ENCODE measurements at places on chromosomes 3 and 15.

- DNase-seq = no peak
Measured at GRCh38 chr3:151327571-151328198, 1.7 kb downstream of the P2RY13 start.

DNA sequence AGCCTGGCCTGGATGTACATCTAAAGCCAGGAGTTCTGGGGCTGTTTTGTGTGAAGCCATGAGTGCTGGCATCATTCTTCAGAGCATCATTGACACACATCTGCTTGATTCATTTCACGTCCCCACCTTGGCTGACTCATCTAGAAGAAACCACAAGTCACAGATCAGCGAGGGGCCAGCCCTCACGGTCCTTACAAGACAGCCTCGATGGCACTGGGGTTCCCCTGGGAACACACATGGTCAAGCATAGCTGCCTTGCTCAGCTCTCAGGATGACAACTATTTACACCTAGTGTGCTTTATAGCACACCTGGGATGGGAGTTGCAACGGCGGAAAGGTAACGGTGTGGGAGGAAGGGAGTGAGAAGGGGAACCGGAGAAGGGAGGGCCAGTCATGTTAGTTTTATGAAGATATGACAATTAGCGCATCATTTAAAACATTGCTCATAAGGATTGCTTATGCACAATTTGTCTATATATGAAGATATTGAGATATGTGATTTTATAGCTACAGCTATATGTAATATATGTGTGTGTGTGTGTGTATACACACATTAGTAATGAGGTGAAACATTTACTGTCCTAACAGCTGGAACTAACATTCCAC is 227.1 kb downstream of the RPLP1 start:
- DNase-seq = no peak

DNA sequence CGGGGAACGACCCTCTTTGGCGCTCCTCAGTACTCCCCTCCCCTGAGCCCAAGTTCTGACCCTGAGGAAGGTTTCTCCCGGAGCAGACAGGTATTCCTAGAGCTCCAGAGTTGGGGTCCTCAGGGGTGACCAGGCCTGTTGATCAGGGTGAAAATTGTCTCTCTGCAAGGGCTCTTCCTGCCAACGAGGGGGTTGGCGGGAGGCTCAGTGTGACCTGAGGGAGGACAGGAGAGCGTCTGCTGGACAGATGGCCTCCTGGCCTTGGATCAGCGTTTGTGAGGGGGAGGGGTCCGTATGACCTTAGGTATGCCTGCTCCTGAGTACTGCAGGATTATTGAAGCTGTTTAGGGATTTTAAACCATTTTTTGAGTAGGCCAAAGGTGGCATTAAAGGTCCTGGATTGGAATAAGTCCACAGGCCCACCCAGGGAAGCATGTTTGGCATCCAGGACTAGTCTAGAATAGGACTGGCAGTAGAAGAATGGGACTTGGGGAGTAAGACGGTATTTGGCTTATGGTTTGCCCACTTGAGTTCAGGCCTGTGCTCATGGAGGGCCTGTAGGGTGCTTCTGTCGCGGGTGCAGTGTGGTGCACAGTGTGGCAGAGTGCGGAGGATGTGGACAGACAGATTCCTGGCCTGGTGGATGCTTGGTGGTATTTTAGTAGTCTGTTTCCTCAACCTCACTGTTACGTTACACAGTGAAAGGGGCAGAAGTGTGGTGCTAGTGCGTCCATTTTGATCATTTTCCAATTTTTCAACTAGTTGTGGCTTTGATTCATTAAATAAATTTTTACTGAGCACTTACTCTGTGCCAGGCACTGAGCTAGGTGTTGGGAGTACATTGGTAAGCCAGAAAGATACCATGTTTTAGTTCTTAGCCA is 959 bp downstream of the ZNF592 start:
- no peak for DNase-seq

DNA sequence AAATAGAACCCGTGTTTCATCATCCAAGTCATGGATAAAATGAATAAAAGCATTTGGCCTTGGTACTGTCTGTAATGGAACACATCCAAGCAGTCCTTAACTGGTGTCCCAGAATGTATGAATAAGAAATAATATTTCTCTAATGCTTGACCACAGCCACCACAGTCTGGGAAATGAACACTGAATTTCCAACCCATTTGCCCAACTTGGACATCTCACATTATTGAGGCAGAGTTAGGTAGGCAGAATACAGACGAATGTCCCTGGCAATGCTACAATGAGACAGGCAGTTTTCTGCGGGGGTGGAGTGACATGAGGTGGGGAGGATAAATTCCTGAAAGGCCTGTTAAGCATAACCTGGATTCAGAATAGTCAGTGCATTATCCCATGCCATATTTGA is 245.7 kb downstream of the ZIC1 start:
- no peak for DNase-seq

GRCh38 chr3:56796202-56796601 is 5.5 kb downstream of the ARHGEF3 start:
- no peak for DNase-seq

DNA sequence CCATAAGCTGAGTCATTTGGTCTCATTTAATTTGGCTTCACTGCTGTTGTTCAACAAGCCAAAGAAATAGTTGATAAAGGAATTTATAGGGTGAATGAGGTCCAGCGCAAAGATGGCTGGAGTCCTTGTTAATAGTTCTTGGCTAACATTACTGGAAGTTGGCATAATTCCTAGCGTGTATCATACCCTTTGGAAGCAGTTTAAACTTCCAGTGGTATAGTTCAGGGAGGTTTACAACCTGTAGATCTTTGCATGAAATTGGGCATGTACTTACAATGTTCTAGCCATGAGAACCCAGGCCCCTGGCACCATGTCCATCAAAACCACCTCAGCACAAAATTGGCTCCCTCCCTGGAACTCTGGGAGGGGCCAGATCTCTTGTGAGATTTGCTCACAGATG is 380.8 kb downstream of the LRTM1 start:
- no peak for DNase-seq

GRCh38 chr3:133938770-133939462 is 43.2 kb upstream of the RAB6B start:
- no peak for DNase-seq

DNA sequence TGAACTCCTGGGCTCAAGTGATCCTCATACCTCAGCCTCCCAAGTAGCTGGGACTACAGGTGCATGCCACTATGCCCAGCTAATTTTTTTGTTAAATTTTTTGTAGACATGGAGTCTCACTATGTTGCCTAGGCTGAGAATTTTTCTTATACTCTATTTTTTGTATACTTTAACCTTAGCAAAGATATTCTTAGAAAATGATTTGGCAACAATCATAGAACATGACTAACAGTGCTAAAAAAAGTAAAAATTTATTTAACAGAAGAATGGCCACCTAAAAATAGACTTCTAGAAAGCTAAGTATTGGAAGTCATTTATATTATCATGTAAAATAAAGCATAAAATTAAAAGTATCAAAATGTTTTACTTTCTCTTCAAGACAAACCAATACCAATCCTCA is 322.3 kb downstream of the PLCL2 start:
- DNase-seq = no peak

DNA sequence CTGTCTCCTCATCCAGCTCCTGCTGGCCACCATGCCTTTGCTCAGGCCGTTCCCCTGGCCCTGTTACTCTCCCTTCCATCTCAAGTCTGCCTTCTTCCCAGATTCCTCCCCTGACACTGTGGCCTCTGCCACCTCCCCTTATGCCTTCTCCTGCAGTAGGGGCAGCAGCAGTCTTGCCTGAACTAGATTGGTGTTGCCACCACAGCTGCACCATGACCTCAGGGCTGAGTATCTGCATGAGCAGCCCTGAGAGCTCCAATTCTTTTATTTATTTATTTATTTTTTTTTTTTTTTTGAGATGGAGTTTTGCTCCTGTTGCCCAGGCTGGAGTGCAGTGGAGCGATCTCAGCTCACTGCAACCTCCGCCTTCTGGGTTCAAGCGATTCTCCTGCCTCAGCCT is 13.8 kb upstream of the CAMP start:
- no peak for DNase-seq

- no peak for DNase-seq
Measured at GRCh38 chr3:196662033-196662432, 22.5 kb downstream of the NRROS start.

DNA sequence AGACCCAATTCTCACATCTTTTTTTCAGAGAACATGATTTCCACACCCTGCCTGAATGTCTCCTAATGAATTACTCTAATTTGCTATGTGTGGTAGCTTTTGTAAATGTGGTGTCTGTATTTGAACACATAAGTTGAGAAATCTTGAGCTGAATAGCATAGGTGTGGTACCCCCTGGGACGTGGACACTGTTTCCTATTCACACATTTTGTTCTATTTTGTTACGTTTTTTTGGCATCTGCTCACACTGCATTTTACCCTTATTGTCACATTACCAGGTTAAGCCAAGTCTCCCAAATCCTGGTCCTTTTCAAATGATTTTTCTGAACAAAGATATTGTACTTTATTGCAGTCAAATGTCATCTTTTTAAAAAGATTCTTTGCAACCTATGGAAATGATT is 6.8 kb upstream of the MAPK6 start:
- DNase-seq = no peak

- no peak for DNase-seq
Measured at GRCh38 chr3:149368674-149369497, 8.6 kb downstream of the TM4SF1 start.

DNA sequence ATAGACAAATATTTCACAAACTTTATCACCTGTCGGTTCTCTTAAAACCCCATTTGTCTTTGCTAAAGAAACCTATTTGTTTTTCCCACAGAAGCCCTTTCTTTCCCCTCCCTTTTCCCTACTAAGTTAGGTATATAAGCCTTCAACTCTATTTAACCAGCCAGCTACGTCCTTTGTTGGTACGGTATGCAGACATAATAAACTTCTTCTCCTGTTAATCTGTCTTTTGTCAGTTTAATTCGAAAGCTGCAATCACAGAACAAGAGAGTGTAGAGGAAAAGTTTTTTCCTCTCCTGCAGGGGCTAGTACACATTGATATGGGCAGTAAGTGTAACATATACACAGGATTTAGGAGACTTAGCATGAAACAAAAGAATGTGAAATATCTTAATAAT is 21.9 kb upstream of the C15orf39 start:
- no peak for DNase-seq

- no peak for DNase-seq
Measured at GRCh38 chr3:107461721-107462120, 61.0 kb upstream of the BBX start.

DNA sequence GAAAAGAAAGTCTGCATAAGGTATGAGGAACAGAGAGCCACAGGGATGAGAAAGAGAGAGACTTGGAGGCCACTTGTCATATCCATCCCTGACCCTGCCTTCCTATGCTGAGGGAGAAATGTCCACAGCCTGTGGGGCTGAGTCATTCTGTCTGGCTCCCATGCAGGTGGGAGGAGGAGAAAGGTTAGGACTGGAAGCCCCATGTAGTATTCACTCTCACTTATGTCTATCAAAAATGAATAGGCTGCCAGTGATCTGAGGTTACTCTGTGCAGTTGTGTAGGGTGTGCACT is 71.3 kb downstream of the RAB11A start:
- no peak for DNase-seq

GRCh38 chr15:40372981-40373380 is 9.5 kb upstream of the KNSTRN start:
- DNase-seq = no peak

DNA sequence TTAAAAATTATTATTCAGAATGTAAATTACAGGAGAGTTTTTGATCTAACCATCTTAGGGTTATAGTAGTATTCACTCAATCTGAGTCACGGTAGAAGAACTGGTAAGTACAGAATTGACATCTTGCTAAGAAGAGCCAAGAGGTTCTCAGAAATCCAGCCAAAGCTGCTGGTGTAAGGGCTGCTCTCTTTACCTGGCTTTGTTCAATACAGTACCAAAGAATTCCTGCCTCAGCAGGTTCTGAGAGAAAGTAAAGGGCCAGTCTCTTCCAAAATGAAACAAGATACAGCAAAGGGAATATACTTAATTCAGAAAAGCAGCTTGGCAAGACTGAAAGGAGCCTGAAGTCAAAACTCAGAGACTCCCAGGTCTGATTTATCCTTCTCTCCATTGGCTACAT is 193.1 kb downstream of the TNIK start:
- DNase-seq = no peak

DNA sequence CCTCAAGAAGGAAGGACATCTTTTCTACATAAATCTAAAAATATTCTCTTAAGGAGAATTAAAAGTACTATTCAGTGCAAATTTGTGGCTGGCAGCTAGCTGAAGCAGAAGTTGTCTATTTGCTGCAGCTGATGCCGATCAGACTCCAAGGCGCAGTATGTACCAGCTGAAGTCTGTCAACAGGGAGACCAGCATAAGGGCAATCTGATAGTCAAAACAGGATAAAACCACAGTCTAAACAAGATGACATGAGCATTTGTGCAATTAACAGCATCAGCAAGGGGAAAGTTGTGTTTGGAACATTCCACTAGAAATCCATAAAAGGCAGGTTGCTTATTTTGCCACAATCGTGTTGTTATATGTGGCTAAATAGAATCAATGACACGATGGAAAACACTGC is 198.2 kb upstream of the ROBO2 start:
- no peak for DNase-seq

GRCh38 chr15:44066211-44066827 is 128.8 kb downstream of the FRMD5 start:
- DNase-seq = peak; percentile 19
